ENCODE measurements at places on chromosomes 13 and 19.

- DNase-seq = no peak
These were observed 181.8 kb downstream of the KATNAL1 start for GRCh38 chr13:30125422-30126073.

DNA sequence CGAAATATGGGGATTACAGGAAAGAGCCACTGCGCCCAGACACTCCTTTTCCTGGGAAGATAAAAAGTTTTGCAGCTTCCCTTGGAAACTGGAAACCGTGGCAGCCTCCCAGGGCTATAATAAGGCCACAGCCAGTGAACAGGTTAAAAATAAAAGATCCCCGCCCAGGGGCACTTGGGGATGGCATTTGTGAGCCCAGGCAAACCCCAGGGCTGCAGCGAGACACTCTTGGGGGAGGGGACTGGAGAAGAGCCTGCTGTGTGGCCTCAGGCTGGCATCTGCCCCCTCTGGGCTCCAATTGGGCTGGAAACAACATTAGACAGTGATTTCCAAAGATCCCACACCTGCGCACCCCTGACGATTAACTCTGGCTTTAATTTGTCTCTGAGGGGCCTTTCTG, 11.2 kb downstream of the FEM1A start:
- DNase-seq = no peak

DNA sequence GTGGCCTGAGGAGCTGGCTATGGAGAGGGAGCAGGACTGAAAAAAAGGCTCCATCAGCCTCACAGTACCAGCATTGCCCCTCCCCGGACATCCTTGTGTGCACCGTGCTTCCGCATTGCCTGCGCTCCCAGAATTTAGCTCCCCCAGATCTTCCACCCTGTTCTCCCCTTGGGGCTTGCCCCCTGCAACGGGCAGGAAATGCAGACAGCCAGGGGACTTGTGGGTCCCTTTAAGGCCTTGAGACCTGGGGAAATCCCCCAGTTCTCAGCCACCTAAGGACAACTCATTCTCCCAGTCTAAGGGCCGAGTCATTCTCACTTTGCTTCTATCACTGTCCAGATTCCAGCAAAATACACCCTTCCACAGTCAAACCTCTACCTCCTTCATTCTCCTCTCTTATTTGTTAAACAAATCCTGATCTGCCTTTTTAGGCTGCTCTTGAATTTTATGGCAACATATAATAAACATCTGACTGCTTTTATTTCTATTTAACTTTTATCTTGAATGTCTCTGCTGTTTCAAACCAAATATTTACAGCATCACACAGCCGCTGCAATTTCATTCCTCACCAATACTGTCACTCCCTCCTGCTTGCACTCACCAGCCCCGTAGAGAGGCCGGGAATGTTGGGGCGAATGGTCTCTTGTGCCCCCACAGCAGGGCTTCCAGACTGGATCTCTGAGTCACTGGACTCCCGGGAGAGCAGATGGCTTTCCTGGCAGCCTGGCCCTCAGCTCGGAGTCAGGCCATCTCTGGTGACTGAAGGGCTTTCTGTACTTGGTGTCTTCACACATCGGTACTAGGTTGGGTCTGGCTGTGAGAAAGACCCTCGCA, 221.9 kb downstream of the TSHZ3 start:
- no peak for DNase-seq

DNA sequence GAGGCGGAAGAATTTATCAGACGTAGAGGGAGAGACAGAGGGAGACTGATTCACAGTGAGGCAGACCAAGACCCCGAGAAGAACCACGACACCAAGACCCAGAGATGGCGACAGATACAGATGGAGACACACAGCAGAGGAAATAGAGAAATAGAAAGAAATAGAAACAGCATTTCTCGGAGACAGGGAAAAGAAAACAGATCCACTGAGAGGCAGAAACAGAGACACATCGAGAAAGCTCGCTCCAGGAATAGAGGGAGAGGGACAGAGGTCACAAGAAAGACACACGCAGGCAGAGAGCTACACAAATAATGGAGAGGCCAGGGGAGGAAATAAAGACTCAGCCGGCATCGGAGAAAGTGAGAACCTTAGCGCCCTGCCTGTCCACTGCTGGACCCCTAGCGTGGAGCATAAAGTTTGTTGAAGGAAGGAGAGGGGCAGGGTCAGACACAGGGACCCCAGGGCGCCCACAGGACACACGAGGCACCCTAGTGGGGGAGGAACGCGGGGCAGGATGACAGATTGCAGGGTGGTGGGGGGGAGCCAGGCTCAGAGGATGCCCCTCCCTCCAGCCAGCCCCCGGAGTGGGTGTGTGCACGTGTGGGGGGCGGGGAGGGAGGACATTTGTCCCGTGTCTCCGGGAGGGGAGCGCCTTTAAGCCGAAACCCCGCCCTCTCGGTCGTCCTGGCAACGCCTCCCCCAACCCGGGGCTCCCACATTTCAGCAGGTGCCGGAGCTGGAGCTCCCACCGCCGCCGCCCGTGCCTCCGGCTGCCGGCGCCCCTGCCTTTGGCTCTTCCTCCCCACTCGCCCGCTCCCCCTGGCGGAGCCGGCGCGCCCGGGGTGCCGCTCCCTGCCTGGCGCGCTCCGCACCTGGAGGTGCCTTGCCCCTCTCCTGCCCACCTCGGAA, at the start of gene PRKCG:
TSS of gene PRKCG (plus strand) at position 716 of the 909 bp plus-strand sequence. CDS start 298 bp downstream, outside the sequence.
- no peak for DNase-seq
